ENCODE measurements at places on chromosomes 11 and 22.

GRCh38 chr11:129252621-129253020 is 60.5 kb upstream of the ARHGAP32 start:
- no peak for DNase-seq

DNA sequence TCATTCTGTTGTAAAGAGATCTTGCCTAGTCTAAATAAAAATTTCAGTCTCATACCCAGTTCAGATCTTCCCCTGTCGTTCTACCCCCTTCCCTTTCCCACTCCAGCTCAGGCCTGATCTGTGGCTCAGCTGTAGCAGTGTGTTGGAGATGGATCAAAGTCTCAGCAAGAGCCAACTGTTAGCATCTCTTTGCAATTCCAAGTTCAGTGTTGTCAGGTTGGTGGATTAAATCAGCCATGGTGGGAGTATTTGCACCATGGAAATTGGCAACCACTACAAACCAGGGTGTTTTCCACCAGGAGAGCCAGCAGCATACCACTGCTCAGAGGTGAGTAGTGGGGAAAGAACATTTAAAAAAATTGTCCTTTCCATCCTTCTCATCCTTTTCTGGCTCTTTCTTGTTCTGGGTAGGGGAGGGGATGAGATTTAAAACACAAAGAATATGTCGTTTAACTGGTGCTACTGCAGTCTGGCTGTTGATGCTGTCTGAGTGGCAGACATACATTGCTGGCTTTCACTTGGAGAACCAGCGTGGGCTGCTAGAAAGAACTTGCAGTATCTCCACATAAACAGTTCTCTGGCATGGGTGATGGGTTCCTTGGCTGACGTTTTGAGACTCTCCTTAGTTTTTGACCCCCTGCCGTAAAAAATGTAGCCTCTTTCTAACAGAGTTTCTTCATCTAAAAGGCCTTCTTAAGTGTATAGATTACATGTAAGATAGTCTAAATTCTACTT is 514.1 kb downstream of the RAB38 start:
- no peak for DNase-seq

- DNase-seq: peak; percentile 27
These were observed 2.4 kb downstream of the MUC2 start for GRCh38 chr11:1077033-1077416.

- DNase-seq: no peak
These were observed 16.6 kb downstream of the WNT11 start for GRCh38 chr11:76189682-76190081.

DNA sequence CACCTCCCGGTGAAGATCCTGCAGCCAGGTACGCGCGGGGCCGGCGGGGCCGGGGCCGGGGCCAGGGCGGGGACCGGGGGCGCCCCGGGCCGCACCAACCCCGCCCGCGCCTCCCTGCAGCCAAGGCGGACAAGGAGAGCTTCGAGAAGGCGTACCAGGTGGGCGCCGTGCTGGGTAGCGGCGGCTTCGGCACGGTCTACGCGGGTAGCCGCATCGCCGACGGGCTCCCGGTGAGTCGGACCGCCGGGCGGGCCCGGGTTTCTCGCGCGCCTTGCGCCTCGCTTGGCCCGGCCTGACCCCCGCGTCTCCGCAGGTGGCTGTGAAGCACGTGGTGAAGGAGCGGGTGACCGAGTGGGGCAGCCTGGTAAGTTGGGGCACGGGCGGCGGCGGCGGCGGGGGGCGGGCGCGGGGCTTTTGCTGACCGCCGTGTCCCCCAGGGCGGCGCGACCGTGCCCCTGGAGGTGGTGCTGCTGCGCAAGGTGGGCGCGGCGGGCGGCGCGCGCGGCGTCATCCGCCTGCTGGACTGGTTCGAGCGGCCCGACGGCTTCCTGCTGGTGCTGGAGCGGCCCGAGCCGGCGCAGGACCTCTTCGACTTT is 531 bp downstream of the PIM3 start:
- DNase-seq: peak; percentile 65

GRCh38 chr22:39290724-39291161 is 28.7 kb downstream of the RPL3 start:
- no peak for DNase-seq

- DNase-seq: no peak
These were observed 20.1 kb downstream of the TMEM218 start for GRCh38 chr11:125091247-125091876.

Data from activated CD4-positive, CD25-positive, alpha-beta regulatory T cell treated with anti-CD3 and anti-CD28 coated beads, Interleukin-2, amount 50 U/mL, for 72 hours (primary cell).